ENCODE measurements at places on chromosomes 6 and 20. TPM values are rescaled to one million over a fixed set of nuclear protein-coding genes. Genes with fewer than 3 reads are reported as not detected.

The MUC21 gene
- not detected for total RNA-seq

The TTPAL gene
- total RNA-seq: 7.7 TPM

The OR2B2 gene
- not detected for total RNA-seq

- H3K4me1 ChIP-seq: no peaks in the 10 kb centered on the region
- no peaks in the 10 kb centered on the region for H3K36me3 ChIP-seq
- H3K4me3 ChIP-seq: no peak overlapping the region
- DNase-seq: no peak
These were observed 56.7 kb downstream of the SLC22A1 start for GRCh38 chr6:160178271-160178670.

DNA sequence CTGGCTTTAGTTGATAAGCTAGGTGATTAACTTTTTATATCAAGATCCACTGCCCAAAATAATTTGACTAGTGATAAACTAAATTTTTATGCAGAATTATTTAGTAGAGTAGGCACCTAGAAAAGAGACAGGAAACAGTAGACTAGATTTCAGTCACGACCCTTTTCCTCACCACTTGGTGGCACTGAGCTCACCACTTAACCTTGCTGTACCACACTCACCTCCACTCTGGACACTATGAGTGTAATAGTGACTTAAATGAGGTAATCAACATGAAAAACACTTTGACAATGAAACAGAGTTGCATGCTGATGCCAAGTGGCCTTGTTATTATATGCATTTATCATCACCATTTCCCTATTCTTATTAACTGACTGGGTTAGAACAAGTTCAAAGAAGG is 730.4 kb downstream of the KIF16B start:
- H3K4me3 ChIP-seq: no peak overlapping the region
- no peak for DNase-seq
- no peaks in the 10 kb centered on the region for H3K36me3 ChIP-seq
- peaks cover 8% of the 10 kb centered on the region for H3K4me1 ChIP-seq

All from sigmoid colon (tissue), 7 donors.